ENCODE measurements at places on chromosomes 5 and 9.

GRCh38 chr9:131226226-131226625 lies 50.1 kb downstream of the FAM78A start:
- DNase-seq = no peak
- no peaks in the 10 kb centered on the region for H3K36me3 ChIP-seq
- H3K27me3 ChIP-seq = no peaks in the 10 kb centered on the region
- H3K27ac ChIP-seq = no peak overlapping the region
- H3K4me3 ChIP-seq = no peak overlapping the region
- H3K4me1 ChIP-seq = no peaks in the 10 kb centered on the region

- no peak for DNase-seq
- H3K4me3 ChIP-seq = no peak overlapping the region
- no peaks in the 10 kb centered on the region for H3K27me3 ChIP-seq
- H3K4me1 ChIP-seq = no peaks in the 10 kb centered on the region
- H3K27ac ChIP-seq = no peak overlapping the region
- no peaks in the 10 kb centered on the region for H3K36me3 ChIP-seq
Observed at GRCh38 chr5:1393571-1394501, 48.9 kb upstream of the CLPTM1L start.

DNA sequence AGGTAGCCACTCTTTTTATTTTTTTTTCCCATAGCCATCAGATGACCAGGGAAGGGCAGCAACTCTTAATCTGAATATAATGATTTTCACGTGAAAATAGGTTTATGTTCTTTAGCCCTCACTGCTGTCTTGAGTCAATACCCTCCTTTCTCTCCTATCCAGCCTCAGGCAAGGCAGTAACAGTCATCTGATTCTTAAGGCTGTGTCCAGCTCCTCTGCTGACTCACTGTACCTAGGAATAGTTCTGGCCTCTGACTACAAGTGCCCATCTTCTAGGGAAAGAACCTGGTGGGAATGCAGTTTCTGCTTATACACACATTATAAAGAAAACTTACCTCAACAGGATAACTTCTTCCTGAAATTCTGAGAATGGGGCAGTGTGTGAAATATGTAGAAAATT lies 30.7 kb downstream of the DHX29 start:
- no peak overlapping the region for H3K4me3 ChIP-seq
- DNase-seq = no peak
- no peaks in the 10 kb centered on the region for H3K4me1 ChIP-seq
- no peak overlapping the region for H3K27ac ChIP-seq

DNA sequence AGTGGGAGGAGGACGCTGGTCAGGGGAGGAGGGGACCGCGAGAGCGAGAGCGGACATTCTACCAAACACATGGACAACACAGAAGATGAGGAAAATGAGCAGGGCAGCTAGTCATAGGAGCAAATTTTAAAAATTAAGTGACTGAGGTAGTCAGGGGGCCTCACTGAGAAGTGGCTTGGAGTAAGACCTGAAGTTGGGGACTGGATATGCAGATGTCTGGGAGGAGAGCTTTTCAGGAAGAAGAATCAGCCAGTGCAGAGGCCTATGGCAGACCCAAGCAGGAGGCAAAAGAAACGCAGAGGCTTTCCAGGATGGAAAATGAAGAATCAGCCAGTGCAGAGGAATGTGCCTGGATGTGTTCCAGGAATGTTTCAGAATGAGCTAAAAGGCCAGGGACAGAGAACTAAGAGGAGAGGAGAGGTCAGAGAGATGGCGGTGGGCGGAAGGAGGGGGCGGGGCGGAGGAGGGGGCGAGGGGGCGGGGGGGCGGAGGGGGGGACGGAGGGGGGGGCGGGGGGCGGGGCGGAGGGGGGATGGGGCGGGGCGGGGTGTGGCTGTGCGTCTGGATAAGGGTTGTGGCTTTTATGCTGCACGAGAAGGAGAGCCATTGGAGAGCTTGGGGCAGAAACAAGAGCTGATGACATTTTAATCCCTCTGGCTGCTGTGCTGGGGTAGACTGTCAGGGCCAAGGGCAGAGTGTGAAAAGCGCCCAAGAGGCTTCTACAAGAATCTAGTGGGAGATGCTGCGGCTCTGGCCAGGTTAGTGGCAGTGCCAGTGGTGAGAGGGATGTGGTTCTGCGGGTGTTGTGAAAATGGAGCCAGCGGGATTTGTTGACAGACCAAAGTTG lies 129.6 kb downstream of the KCNIP1 start:
- no peak overlapping the region for H3K4me3 ChIP-seq
- peaks cover 32% of the 10 kb centered on the region for H3K4me1 ChIP-seq
- peak overlapping the region; percentile 77 for H3K27ac ChIP-seq
- no peaks in the 10 kb centered on the region for H3K27me3 ChIP-seq

GRCh38 chr9:14400658-14400995 lies 86.7 kb upstream of the NFIB start:
- H3K36me3 ChIP-seq = no peaks in the 10 kb centered on the region
- no peak overlapping the region for H3K27ac ChIP-seq
- H3K27me3 ChIP-seq = no peaks in the 10 kb centered on the region
- DNase-seq = peak; percentile 24
- H3K4me1 ChIP-seq = no peaks in the 10 kb centered on the region

GRCh38 chr5:72508241-72509170 lies 1.3 kb upstream of the ZNF366 start:
- no peaks in the 10 kb centered on the region for H3K4me1 ChIP-seq
- H3K36me3 ChIP-seq = no peaks in the 10 kb centered on the region
- H3K4me3 ChIP-seq = no peak overlapping the region
- no peaks in the 10 kb centered on the region for H3K27me3 ChIP-seq
- no peak overlapping the region for H3K27ac ChIP-seq

GRCh38 chr9:128215491-128216409 lies 12.6 kb downstream of the DNM1 start:
- H3K27ac ChIP-seq = peak overlapping the region; percentile 79
- H3K36me3 ChIP-seq = no peaks in the 10 kb centered on the region
- H3K4me3 ChIP-seq = no peak overlapping the region
- no peak for DNase-seq
- H3K4me1 ChIP-seq = peaks cover 50% of the 10 kb centered on the region

DNA sequence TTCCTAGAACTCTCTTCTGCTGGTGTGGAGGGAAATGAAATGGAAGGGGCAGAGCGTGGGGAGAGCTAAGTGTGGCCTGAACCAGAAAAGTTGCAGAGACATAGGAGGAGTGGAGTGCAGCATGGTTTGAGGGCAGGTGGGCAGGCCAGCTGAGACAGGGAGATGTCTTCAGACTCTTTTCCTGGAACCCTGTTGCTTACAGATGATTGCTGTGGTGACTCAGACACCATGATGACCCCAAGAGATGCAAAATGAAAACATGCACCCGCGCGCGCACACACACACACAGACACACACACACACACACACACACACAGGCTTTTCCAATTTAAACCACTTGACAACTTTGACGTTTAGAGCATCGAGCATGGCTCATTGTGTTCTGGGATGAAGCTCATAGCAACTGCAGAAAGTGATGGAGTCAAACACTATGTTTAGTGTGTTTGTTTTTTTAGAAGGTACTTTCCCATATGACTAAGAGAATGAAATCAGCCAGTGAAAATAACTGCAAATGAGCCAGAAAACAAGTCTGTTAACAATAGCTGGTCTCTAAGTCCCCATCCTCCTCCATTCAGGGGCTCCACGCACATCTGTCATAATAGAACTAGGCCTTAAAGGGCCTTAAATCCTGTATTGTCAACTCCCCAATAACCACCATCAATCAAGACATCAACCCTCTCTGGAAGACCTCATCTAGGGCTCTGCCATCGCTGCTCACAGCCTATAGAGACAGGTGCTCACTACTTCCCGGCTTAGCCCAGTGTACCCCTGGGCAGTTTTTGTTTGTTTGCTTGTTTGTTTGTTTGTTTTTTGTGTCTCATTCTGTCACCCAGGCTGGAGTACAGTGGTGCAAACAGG lies 9.6 kb downstream of the TMOD1 start:
- no peaks in the 10 kb centered on the region for H3K36me3 ChIP-seq
- H3K27ac ChIP-seq = no peak overlapping the region

DNA sequence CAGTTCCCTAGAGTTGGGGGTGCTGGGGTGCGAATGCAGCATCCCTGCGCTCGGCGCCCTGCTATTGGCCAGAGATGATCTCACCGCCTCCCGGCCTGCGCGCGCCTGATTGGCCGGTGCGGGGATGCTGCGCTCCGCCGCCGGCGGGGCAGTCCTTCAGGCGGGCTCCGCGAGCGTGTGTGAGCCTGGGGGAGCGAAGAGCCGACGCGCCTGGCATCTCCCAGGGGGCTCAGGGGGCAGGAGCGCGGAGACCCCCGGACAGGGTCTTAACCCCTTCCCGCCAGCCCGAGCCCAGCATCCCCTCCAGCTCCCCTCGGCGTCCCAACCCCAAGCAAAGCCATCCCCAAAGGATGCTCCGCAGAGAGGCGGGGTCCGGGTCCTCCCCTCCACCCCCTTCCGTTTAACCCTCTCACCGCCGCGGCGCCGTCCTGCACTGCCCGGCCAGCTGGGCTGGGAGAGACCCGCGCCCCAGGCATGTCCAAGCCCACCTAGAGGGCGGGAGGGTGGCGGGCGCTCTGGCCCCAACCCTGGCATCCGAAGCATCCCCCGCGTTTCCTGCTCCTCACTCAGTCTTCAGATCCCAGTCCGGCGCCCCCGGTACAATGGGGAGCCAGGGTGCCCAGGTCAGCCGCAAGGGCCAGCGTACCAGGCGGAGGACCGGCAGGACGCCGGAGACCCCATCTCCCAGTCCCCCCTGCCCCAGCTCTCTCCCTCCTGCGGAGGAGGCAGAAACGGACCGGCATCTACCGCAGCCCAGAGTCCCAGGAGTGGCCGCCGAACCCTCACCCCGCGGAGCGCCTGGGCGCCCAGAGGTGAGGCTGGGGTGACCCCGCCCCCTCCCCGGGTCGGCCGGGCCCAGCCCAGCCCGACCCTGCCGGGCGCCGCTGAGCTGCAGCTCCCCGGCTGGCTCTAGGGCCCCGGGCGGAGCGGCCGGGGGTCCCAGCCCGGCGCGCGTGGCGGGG lies 19.3 kb upstream of the TOR2A start:
- H3K4me1 ChIP-seq = peaks cover 7% of the 10 kb centered on the region
- H3K36me3 ChIP-seq = no peaks in the 10 kb centered on the region
- DNase-seq = no peak
- H3K4me3 ChIP-seq = no peak overlapping the region
- H3K27ac ChIP-seq = no peak overlapping the region

DNA sequence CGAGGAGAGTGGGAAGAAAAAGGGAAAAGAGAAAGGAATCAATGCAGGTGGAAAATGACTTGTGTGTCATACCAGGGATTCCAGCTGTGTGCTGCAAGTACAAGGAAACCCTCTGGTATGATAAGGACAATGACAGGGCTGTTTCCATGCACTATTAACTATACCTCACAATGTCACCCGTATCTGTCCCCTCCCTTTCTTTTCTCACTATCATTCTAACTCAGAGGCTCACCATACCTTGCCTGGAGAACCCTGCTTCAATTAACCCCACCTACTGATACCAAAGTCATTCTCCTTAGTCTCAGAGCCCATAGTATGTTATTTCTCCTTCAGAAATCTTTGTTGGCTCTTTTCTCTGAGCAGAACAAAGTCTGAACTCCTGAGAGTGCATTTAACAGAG lies 236.2 kb upstream of the NREP start:
- no peaks in the 10 kb centered on the region for H3K4me1 ChIP-seq
- no peaks in the 10 kb centered on the region for H3K36me3 ChIP-seq
- no peaks in the 10 kb centered on the region for H3K27me3 ChIP-seq
- H3K27ac ChIP-seq = no peak overlapping the region

GRCh38 chr5:113364466-113364865 lies 70.3 kb downstream of the TSSK1B start:
- H3K27ac ChIP-seq = no peak overlapping the region
- no peak overlapping the region for H3K4me3 ChIP-seq
- H3K4me1 ChIP-seq = peaks cover under 1% of the 10 kb centered on the region

- no peaks in the 10 kb centered on the region for H3K27me3 ChIP-seq
- no peak overlapping the region for H3K27ac ChIP-seq
- H3K36me3 ChIP-seq = no peaks in the 10 kb centered on the region
- DNase-seq = no peak
- H3K4me1 ChIP-seq = no peaks in the 10 kb centered on the region
Observed at GRCh38 chr9:95370064-95370463, 52.6 kb upstream of the FANCC start.

GRCh38 chr9:73153793-73154227 lies 2.1 kb downstream of the ANXA1 start:
- H3K4me3 ChIP-seq = no peak overlapping the region
- H3K27me3 ChIP-seq = no peaks in the 10 kb centered on the region
- DNase-seq = no peak
- H3K36me3 ChIP-seq = no peaks in the 10 kb centered on the region

DNA sequence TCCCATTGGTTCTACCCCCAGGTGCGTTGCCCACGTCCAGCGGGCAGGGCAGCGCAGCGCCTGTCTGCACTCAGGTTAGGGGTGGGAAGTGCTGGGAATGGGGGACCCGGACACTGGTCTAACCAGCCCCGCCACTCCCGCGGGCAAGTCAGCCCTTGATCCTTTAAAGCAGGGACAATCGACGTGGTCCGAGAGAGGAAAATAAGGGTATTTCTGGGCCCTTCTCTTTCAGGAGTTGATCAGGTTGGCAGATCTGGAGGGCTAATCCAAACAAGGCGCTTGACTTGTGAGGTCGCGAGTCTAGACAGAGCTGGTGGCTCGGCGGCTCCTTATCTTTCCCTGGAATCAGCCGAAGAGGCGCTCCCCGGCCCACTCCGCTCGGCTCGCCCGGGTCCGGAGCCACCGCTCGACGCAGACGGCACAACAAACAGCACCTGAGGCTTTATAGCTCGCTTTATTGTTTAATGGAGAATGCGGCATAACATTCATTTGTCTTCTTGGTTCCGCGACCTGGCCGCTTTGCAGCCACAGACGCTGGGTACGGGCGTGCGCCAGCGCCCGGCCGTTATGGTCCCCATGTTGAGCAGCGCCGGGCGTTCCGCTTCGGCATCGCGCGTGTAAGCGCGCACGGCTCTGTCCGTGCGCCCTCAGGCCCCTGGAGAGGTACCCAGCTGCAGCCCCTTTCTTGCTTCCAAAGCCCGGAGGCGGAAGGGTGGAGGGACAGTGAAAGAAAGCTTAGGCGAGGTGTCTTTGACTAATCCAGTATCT lies 15.8 kb downstream of the ISL1 start:
- peaks cover 8% of the 10 kb centered on the region for H3K4me1 ChIP-seq
- H3K27ac ChIP-seq = no peak overlapping the region
- no peaks in the 10 kb centered on the region for H3K36me3 ChIP-seq

Measured in body of pancreas (tissue), 4 donors.